ENCODE measurements at places on chromosomes 3 and 15.
A peak's percentile ranks its signal among the peaks of the same experiment; 100 is the strongest.

DNA sequence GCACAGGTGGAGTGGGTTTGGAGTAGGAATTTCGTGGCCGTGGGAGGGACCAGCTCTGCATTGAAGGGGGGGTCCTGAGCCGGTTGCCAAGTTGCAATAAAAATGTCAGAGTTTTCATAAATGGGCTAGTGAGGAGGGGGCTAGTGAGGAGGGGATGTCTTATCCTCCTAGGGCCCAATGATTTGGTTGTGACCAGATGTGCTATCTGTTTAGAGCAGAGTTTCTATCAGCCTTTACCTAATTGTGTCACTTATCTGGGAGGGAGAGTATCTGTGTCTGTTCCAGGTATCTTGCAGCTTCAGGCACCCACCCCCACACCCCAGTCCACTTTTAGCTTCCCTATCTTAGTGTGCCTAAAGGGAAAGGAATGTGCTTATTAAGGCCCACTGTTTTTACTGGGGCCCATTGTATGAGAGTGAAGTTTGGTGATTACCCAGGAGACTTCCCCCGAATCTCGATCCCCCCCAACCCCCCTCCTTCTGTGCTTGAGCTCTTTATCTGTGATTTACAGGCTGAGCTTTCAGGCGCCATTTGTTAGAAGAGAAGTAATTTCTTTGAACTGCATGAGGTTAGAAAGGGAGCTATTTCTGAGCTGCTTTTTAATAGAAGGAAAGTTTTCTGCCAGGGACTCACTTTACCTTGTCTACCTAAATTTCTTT lies 42.6 kb downstream of the PPCDC start:
- DNase-seq = no peak

DNA sequence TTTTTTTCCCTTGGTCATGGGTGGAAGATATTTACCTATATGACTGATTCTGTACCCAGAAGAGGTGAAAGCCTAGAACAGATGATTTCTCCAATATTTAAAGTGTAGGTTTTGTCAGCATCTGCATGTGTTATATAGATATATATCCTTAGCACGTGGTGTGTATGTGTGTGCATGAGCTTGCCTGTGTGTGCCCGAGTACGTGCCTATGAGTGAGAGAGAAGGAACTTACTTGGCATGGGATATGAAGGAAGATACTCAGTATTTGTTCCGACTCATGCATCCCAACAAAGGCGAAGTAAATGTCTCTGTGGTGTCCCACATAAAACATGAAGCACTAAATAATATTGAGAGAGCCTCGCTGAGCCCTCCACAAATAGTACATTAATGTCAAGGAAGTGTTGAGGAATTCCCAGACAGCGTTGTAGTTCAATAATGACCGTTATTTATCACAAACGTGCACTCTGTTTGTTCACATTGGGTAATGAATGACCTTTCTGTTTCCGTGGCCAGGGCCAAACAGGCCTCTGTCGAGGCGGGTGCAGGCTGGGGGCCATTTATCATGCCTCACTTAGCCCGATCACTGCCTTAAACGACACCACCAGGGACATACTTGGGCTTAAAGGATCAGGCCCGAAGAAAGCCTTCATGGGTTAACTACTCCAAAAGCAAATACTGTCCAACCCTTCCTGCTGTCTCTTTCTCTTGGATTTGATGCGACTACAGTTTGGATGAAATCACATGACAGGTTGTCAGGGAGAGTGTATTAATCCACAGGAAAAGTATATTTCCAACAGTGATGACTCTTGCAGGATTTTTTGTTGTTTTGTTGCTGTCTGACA lies 267.7 kb downstream of the PTPRG start:
- DNase-seq = no peak

GRCh38 chr3:97967966-97968365 lies 4.3 kb downstream of the RIOX2 start:
- DNase-seq = no peak

GRCh38 chr3:178465260-178466180 lies 70.7 kb upstream of the KCNMB2 start:
- DNase-seq = no peak

DNA sequence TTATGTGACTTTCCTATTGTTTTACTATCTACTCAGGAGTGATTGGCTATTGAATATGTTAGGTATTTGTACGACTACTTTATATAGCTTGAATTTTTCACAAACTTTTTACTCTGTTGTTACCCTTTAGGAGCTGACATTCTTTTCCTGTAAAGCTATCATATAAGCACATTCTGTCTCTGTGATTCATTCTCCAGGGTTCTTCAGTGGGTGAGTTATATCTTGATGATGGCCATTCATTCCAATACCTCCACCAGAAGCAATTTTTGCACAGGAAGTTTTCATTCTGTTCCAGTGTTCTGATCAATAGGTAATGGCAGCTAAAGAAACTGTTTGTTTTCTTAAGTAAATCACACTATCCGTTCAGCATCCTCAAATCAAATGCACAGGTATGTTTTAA lies 10.1 kb upstream of the CAPN3 start:
- no peak for DNase-seq

DNA sequence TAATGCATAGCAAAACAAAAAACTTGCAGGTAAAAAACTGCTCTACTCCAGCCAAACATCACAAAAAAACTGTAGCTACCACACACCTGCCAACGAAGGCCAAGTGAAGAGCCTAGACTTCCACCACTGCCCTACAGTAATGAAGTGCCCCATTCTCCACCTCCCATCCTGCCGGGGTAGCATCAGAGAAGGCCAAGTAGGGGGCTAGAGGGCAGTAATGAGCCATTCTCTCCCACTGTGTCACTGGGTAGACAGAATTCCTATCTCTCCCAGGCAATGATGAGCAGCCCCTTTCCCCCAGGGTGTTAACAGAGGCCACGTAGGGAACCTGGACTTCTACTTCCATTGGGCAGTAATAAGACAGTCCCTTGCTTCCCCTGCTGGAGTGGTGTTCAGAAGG lies 9.5 kb downstream of the SEC22C start:
- DNase-seq = no peak

- DNase-seq = no peak
These were observed 7.7 kb upstream of the IRAK2 start for GRCh38 chr3:10157031-10157430.

DNA sequence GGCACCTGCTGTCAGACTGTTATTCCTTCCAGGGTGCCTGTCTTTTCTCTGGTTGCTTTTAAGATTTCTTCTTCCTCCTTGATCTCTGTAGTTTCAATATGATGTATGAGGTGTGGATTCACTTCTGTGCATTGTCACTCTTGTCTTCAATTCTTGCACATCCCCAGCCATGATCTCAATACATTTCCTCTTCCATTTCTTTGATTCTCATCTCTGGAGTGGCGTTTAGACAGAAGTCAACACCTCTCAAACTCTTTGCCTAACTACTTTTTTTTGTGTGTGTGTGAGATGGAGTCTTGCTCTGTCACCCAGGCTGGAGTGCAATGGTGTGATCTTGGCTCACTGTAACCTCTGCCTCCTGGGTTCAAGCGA lies 224.4 kb upstream of the LYSMD4 start:
- no peak for DNase-seq

DNA sequence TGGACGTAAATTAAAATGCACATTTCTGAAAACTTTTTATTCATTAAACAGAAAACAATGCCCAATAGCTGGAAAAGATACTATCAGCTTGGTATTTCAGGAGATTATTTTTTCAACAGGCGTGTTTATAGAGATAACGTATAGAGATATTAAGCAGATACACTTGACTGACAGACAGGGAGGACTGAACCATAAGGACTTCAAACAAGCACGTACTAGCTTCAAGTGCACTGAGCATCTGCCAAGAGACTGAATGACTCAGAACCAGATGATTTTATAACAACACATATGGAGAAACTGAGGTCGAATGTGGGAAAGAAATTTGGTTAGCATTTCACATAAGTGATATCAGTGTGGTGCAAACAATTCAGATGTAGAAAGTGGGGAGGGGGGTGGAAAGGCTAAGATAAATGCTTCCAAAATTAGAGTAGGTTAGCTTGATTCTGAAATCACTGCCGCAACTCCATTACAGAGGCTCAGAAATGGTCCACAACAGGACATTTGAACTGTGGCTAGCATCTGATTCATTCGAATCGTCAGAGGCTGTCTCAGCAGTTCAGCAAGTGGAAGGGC lies 103.5 kb downstream of the SEMA6D start:
- no peak for DNase-seq

GRCh38 chr3:81295906-81296577 lies 465.4 kb downstream of the GBE1 start:
- DNase-seq = no peak

GRCh38 chr15:70374096-70374495 lies 276.4 kb upstream of the TLE3 start:
- no peak for DNase-seq

DNA sequence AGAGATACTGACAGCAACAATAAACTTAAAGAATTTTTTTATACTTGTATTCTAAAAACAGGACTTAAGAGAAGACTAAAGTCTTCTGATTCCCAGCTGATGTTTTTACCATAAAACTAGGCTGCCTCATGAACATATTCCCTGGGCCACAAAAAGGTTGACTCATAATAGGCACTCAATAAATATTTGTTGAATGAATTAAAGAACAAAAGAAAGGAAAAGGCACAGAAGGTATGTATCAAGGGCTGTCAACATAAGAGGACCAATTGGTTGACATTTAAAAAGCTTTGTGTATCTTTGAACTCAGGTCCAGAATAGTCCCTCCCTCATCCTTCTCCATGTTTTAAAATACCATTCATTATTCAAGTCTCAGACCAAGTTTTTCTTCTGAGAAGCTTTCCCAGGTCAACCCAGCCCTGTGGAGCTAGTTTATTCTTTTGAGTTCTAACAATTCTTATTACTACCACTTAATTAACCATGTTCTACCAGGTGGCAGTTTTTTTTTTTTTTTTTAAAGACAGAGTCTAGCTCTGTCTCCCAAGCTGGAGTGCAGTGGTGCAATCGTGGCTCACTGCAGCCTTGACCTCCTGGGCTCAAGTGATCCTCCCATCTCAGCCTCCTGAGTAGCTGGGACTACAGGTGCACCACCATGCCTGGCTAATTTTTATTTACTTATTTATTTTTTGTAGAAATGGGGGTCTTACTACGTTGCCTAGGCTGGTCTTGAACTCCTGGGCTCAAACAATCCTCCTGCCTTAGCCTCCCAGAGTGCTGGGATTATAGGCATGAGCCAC lies 17.5 kb upstream of the ARHGEF3 start:
- no peak for DNase-seq

GRCh38 chr3:42288385-42288784 lies 22.4 kb upstream of the CCK start:
- no peak for DNase-seq

- DNase-seq = no peak
These were observed 24.9 kb upstream of the KBTBD12 start for GRCh38 chr3:127889976-127890650.

DNA sequence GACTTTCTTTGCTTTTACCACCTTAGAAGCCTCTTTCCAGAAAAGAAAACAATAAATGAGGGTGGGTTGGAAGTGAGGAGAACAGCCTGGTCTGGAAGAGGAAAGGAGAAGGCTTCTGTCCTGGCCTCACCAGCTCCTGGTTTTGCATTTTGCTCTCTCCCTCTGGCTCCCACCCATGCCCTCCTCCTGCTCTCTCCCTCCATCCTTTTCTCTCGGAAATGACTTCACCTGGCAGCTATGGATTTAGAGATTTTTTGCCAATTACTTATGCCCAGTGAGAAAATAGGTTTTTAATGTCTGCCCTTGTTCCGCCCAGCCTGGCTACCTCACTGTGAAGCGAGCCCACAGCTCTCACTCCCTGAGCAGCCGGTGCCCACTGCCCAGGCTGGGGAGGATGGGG lies 77.9 kb upstream of the NTRK3 start:
- DNase-seq = no peak

GRCh38 chr3:46312991-46313390 lies 40.9 kb upstream of the CCR2 start:
- DNase-seq = no peak

GRCh38 chr3:30672959-30673358 lies 66.6 kb downstream of the TGFBR2 start:
- DNase-seq = no peak

- DNase-seq = no peak
These were observed 13.2 kb upstream of the GNB4 start for GRCh38 chr3:179464323-179465092.

DNA sequence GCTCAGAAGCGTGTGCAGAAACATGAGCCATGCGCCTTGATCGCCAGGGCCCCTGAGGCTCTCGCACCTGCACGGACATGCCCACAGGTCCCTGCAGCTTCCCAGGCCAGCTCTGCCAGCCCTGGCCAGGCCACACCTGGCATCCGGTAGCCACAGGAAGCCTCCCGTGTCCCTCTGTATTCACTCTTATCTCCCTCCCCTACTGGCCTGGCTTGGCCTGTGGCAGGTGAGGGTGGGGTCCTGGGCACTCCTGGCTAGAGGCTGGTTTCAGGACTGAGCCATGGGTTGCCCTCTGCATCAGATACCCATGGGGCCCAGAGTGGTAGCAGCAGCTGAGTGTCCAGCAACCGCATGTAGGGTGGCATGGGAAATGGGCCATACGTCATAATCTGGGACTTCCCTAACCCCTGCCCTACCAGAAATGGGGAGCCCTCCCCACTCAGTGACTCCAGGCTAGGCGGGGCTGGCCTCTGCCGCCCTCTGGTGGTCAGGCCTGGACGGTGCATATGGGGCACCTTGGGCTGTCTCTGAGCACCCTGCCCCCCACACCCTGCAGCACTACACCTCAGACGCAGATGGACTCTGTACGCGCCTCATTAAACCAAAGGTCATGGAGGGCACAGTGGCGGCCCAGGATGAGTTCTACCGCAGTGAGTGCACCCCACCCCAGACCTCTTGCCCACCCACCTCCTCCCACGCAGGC lies 12.6 kb upstream of the LMAN1L start:
- DNase-seq = peak; percentile 78

DNA sequence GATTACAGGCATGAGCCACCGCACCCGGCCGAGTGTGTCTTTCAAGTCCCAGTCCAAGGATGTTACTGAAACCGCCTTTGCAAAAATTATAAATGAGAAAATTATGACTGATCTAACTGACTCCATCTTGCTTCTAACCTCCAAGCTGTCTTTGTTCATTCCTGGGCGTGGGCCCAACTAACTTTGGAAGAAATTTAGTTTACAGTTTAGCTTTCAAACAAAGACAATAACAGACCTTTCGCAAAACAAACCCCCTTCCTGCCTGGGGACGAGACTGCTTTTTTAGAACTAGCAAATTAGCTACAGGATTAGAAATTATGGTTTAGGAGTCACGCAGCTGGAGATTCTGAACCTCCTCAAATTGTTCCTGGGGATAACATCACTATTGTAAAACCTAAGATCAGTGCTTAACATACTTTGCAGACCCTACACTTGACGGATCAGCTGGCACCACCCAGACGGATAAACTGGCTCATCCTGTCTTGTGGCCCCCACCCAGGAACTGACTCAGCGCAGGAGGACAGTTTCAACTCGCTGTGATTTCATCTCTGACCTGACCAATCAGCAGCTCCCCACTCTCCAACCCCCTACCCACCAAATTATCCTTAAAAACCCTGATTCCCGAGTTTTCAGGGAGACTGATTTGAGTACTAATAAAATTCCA lies 23.8 kb downstream of the NANOGP8 start:
- no peak for DNase-seq

GRCh38 chr15:54960266-54960665 lies 236.5 kb downstream of the RSL24D1 start:
- DNase-seq = no peak
